Activated CD8-positive, alpha-beta memory T cell treated with anti-CD3 and anti-CD28 coated beads for 1 hour (primary cell): ENCODE measurements at places on chromosomes 6 and 20.

GRCh38 chr20:9427430-9428291, 86.7 kb upstream of the LAMP5 start:
- DNase-seq, result no peak

DNA sequence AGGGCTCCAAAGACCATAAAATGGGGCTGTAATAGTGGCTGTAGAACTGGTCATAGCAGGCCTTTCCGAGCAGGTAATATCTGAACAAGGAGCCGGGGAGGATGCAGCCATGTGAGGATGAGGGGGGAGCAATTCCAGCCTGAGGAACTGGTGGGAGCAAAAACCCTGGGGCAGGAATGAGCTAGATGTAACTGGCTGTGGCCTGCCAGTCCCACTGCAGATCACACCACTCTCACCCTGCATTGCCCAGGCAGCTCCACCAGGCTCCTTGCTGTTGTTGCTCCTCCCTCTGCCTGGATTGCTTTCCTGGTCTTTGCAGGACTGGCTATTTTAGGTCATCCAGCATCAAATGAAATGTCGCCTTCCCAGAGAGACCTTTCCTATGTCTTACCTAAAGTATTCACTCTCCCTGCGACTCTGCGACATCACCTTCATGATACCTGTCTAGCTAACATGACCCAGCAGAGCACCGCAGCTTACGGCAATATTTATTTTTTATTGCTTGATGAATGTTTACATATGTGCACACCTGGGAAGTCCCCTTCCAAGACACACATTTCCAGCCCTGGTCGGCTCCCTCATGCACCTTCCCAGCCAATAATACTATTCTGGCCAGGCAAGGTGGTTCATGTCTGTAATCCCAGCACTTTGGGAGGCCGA, 2.4 kb upstream of the ZFP64 start:
- no peak for DNase-seq

DNA sequence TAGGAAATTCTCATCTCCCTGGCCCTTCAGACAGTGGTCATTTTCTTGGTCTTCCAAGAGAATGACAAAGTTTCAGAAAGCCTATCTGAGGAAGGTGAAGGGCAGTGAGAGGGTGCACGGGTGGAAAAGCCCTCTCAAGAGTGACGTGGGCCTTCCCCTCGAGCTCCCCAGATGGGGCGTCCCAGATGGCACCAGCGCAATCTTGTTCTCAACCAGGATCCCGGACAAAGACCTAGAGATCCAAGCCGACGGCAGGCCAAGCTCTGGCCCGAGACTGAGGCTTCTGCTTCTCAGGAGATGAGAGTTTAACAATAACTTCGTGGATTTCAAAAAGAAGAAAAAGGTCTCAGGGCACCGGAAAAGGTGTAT, 797 bp upstream of the ZNF133 start:
- no peak for DNase-seq

DNA sequence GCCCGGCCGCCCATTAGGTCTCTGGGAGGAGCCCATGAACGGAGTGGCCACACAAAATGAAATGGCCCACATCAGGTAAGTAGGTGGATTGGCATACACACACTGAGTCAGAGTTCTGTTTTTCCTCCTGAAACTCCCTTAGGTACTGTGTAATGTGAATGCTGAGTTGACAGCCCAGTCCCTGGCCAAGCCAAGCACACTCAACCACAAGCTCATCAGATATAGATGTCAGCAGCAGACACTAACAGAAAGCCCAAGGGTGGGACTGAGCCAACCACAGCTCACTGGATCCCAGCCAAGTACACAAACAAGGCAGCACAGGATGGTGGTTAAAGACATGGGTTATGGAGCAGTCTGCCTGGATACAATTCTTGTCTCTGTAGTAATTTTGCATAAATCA, 403.4 kb downstream of the GJA1 start:
- DNase-seq, result no peak

DNA sequence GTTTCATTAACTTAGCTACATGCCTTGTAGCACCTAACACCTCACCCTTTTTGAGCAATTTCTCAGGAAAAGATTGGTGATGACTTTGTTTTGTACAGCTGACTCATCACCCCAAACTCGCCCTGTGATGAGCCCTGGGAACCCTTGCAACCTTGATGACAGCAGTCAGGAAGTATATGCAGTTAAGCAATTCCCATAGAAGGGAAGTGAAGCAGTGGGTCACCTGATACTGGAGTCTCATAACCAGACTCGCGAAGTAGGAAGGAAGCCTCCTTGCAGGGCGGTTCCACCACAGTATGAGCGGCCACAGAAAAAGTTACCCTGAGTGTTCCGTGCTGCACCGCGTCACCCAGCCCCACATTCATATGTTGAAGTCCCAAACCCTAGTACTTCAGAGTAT, 82.0 kb upstream of the EDN1 start:
- no peak for DNase-seq

DNA sequence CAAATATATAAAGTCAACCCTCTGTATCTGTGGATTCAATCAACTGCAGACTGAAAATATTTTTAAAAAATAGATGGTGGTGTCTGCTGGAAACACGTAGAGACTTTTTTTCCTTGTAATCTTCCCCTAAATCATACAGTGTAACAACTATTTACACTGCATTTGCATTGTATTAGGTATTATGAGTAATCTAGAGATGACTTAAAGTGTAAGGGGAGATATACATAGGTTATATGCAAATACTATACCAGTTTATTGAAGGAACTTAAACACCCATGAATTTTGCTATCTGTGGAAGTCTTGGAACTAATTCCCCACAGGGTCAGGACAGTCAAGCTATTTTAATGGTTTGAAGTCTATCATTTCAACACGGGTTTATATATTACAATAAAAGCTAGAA, 10.2 kb downstream of the HDAC2 start:
- no peak for DNase-seq

GRCh38 chr6:142984386-142984785, 39.4 kb upstream of the HIVEP2 start:
- DNase-seq, result no peak

- no peak for DNase-seq
Observed at GRCh38 chr6:86707545-86708120, 229.7 kb upstream of the HTR1E start.
